ENCODE measurements at places on chromosomes 5 and 9.
A peak's percentile ranks its signal among the peaks of the same experiment; 100 is the strongest.

DNA sequence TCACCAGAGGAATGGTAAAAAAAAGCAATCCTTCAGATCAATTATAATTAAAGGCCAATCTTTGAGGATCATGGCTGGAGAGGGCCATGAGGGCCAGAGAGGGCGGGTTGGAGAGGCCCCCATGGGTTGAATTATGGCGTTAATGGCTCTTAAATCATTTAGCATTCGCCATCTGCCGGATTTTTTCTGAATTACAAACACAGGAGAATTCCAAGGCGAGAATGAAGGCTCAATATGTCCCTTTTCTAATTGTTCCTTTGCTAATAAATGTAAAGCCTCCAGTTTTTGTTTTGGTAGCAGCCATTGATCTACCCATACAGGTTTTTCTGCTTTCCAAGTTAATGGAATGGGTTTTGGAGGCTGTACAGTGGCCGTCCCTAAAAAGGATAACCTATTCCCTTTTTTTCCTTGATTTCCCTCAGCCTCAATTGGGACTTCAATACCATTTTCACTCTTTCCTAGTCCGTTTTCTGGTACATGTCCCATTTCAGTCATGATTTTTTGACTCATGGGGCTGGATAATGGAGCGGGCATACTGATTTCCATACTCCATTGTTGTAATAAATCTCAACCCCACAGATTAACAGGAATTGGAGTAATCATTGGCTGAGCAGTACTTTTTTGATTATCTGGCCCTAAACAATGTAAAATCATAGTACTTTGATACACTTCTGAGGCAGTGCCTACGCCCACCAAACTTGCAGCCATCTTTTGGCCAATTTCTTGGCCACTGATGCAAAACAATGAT lies 6.7 kb upstream of the TMEM141 start:
- peak; percentile 28 for DNase-seq

DNA sequence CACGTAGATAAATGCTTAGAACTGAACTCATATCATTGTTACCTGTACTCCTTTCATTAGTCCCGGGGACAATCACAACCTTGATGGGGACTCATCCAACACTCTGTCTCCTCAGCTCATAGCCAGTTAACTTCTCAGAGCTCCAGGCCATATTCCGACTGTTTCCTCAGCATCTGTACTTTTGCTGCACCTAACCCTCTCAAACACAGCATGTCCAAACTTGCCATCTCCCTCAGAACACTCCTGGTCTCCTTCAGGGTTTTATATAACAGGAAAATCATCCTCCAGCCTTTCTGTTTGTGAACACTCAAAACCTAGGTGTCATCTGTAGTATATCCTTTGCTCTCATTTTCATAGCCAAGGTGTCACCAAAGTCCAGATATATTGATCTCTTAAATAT lies 150.5 kb downstream of the CDH6 start:
- no peak for DNase-seq

DNA sequence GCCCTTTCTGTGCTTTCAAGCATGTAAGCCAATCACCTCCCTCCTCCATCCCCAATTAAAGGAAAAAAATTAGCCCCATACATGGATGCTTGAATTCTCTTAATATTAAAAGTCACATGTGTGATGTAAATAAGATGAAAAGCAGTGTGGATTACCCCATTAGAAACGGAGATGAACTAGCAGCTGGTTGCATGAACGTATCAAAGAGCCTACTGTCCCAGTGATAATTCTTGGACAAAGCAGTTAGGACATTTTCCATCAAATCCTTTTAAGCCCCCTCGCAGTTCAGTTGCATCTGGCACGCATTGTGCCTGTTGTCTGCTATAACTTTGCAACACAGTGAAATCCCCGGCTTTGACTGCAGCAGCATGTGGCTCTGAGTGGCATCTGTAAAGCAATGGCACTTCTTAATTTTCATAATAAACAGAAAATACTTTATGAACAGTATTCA lies 285.6 kb downstream of the FBXL7 start:
- no peak for DNase-seq

DNA sequence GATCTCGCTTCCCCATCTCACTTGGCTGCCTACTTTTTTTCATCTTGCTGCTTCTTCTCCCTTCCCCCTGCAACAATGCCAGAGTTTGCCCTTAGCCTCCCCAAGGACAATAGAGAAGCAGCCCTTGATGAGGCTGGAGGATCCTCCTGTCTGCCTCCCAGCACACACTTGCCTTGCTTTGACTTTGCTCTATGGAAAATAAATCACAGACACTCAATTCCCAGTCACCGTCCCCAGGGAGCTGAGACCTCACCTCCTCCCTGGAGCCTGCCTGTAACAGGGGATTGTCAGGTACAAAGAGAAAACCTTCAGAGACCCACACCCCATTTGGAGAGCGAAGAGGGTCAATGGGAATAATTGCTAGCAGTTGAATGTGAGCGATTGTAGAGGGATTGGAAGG lies 242.1 kb upstream of the ZNF462 start:
- DNase-seq, result no peak

DNA sequence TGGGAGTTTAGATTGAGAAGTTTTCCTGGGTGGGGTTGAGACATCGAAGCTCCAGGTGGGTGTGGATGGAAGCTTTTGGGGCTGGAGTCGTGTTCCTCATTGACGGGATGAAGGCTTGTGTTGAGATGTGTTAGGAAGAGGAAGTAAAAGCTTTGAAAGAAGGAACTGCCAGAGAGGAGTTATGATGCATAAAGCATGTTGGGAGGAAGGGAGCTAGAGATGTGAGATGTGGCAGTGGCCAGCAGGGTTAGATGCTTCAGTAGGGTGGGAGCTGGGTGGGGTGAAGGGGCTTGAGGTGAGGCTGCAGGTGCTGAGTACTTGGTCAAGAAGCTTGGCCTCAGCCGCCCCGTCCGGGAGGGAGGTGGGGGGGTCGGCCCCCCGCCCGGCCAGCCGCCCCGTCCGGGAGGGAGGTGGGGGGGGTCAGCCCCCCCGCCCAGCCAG lies 56.7 kb downstream of the HSPA4 start:
- DNase-seq, result no peak

GRCh38 chr9:89743573-89744254 lies 138.9 kb downstream of the GADD45G start:
- DNase-seq, result no peak

DNA sequence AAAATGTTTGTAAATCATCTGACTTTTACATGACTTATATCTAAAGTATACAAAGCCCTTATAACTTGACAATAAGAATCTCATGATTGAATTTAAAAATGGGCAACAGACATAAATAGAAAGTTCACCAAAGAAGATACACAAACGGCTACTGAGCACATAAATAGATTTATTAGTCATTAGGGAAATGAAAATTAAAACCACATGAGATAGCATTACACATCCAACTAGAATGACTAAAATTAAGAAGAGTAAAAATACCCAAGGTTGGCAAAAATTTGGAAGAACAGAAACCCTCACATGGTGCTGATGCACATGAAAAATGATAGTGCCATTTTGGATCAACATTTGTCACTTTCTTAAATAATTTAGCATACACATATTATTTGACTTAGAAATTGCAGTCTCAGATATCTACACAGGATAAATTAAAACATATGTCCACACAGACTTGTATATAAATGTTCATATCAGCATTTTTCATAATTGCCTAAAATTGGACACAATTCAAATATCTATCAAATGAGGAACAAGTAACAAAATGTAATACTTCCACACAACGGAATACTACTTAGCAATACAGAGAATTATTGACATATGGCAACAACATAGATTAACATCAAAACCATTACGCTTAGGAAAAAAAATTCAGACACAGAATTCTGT lies 359.1 kb upstream of the DAB2 start:
- DNase-seq, result no peak

DNA sequence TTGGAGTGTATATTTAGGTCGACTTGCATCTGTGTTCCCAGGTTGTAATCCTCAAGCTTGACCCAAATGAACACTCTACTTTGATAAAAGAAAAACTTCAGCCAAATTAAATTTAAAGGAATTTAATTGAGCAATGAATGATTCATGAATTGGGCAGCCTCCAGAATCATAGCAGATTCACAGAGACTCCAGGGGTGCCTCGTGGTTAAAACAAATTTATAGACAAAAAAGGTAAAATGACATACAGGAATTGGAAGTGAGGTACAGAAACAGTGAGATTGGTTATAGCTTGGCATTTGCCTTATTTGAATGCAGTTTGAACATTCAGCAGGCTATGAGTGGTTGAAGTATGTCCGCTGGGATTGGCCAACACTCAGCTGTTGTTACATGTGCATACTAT lies 21.6 kb upstream of the SPATA31D4 start:
- DNase-seq, result no peak

- peak; percentile 68 for DNase-seq
Observed at GRCh38 chr9:92790542-92791527, 26.2 kb upstream of the BICD2 start.

DNA sequence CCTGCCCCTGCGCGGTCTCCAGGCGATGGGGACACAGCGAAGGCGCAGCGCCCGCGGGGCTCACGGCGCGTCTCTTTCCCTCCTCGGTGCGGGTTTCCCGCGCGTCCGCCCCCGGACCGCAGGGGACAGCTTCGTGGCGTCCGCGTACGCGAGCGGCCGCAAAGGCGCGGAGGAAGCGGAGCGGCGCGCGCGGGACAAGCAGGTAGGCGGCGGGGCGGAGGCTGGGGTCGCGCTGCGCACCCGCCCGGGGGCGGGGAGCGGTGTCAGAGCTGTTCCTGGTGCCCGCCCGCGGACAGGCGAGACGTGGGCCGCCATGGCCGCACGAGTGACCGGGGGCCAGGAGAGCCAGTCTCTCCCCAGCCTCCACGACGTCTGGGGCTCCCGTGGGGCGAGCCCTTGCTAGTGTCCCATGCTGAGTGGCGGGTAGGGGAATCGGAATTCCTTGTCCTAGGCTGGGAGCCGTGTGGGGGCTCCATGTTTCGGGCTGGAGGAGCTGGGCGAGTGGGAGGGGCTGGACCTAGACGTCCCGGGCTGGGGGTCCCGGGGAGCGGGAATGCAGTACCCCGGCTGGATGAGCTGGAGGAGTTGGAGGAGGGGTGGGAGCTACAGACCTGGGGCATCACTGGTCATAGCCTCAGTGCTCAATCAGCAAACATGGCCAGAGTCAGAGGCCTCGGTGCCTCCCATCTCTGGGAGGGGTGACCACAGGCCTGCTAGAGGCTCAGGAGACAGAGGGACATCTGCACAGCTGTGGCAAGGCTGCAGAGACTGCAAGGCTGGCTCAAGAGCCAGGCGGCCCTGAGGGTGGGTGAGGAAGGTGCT lies 968 bp downstream of the NKD2 start:
- DNase-seq, result no peak

- no peak for DNase-seq
Observed at GRCh38 chr5:53253421-53253871, 143.9 kb upstream of the MOCS2 start.

GRCh38 chr5:81856948-81857928 lies 106.3 kb upstream of the SSBP2 start:
- peak; percentile 10 for DNase-seq

GRCh38 chr5:56412601-56413379 lies 179.7 kb upstream of the ANKRD55 start:
- DNase-seq, result no peak

GRCh38 chr5:10307206-10308148 lies at the start of gene CMBL:
Gene CMBL, minus strand, starts transcription at chr5:10307902. Its CDS starts 17,140 bp downstream, at chr5:10290762.
- DNase-seq, result peak; percentile 79

- DNase-seq, result no peak
Observed at GRCh38 chr5:25858019-25858418, 1180.4 kb downstream of the CDH9 start.

DNA sequence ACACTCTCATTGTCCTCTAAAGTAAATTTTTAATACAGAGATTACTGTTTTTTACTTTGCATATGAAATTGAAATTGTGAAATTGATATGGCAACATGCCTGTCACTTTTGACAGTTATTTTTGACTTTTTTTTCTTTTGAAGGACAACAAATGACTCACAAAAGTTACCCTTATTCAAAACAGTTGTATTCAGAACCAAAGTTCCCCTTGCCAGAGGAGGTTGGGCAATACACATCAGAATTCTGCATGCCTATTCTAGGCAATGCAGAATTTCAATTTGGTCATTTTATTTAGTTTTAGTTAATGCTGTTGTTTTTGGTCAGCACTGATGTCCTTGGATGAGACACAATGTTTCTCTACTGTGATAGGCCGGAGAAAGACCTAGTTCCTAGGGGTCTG lies 299.1 kb upstream of the PRR16 start:
- DNase-seq, result no peak

DNA sequence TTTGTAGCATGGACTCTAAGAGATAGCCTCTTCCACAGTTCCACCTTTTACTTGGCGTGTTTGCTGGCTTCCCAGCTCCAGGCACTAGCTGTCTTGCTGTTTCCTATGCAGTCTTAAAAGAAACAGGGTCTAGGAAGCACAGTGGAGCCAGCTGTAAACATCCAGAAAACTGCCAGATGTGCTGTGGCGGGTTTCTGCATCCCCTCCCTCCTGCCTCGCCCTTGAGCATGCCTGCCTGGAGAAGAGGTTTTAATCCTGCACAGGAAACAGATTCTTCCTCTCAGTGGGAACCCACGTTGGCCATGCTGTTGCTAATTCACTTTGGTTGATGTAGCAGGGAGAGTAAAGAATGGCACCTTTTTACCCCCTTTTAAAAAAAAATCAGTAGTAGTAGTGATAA lies 121.3 kb downstream of the RPS23 start:
- DNase-seq, result no peak

DNA sequence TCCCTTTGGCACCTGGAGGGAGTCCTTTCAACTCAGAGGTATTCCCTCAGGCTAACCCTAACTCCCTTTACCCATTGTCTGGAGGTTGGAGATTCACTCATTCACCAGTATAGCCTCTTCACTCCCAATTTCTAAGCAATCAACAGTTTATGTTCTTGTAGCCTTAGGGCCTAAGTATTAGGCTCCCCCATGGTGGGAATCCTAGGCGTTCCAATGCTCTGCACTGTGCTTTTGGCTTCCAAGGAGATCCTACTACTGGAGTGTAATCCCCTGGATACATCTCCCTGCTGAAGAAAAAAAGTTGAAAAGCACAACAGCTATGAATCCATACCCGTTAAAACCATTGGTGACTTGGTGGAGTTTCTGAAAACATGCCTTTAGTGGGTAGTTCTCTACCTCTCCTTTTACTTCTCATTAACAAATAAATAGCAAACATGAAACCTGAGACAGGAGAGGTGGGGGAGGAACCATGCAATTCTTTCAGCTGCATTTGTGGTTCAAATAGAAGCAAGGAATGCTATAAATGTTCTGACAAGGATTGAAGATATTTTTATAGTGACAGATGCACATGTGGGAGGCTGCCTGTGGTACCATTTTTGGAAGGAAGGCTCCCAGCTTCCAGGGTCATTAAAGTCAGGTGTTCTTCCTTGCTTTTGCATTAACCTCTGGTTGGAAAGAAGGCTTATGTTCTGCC lies 397.1 kb downstream of the DMAC1 start:
- no peak for DNase-seq
